ENCODE measurements at places on chromosomes 2 and 18.
A peak's percentile ranks its signal among the peaks of the same experiment; 100 is the strongest.

DNA sequence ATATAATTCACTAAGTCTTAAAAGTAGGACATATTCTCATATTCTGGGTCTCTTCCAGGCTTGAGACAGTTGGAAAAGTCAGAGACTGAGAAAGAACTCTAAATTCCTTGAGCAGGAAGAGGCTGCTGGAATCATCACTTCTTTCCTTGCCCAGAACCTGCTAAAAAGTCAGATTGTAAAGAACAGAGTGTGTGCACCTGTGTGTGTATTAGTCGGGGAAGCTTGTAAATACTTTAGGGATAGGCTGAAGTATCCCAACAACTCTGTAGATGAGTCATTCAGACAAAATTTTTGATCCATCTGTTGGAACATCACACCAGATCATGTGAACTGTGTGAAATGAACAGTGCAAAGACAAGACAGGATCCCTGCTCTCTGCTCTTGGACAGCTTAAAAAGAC, 16.1 kb downstream of the GAREM1 start:
- no peak for DNase-seq

DNA sequence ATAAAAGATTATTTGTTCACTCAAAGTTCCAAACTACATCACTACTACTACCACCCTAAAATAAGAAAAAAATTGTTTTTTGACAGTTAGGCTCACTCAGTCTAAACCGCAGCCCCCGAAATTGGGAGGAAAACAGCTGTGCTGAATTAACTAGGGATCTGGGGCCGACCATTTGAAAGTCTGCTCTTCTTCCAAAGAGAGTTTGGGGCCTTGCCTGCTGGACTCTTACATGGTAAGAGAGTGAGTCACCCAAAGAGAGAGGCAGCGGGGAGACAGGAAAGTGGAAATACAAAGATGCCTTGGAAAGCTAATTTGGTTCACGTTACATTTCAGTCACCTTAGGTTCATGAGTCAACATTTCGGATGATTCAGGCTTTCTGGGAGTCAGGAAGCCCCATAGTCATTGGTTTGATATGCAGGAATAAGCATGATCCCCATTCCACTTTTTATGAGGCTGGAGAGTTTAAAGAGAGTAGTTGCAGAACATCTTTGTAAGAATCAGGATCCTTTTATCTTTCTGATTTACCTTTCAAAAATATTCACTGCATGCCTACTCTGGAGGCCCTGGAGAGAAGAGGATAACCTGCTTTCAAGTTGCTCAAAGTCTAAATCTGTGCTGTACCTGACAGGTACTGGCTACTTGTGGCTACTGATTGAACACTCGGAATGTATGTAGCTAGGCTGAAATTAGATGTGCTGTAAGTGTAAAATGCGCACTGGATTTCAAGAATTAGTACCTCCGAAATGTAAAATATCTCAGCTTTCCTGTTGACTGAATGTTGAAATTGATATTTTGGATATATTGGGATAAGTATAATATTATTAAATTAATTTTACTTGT, 995 bp upstream of the RTN4 start:
- peak; percentile 73 for DNase-seq

- no peak for DNase-seq
Observed at GRCh38 chr2:73970141-73970803, 14.4 kb upstream of the TET3 start.

GRCh38 chr2:1742681-1743395, 1.5 kb downstream of the PXDN start:
- DNase-seq: no peak

DNA sequence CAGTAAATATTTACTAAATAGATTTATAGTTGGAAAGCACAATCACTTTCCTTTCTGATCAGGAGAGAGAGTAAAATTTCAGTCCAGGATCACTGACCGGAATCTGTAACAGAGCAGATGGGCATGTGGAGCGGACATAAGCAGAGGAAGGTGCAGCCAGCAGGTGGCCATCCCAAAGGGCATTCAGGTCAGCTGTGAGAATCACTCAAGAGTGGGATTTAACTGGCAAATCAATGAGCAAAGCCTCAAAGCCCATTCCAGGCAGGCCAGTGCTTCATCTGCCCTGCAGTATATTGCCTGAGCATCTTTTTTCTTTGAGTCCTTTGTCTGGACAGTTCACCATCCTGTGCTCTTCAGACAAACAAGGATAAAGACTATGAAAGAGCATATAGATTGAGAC, 166.4 kb upstream of the SLC14A2 start:
- DNase-seq: no peak

GRCh38 chr18:63149302-63149587, 170.3 kb downstream of the BCL2 start:
- no peak for DNase-seq

GRCh38 chr2:201806442-201807170, at the start of gene CDK15:
Gene CDK15, plus strand, starts transcription at chr2:201806537. Its CDS starts 128 bp downstream, at chr2:201806665.
- DNase-seq: no peak

DNA sequence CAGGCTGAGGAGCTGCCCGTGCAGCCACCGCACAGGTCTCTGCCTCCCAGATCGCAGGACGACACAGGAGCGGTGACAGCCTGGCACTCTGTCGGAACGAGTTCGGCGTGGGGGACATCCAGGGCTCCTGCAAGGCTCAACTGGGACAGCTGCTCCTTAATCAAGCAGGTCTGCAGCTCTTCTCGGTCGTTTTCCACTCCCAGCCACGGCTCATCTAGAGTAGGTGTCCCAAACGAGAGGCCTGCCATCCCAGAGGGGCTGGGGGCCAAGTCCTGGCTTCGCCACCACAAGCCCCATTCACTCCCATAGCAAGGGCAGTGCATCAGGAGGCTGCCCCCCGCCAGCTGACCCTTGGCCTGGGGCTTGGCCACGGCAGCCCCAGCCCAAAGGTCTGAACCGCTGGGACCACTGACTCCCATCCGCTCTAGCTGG, 22.5 kb downstream of the PASK start:
- DNase-seq: no peak

- peak; percentile 88 for DNase-seq
Observed at GRCh38 chr18:2978661-2979106, 34.3 kb downstream of the LPIN2 start.

DNA sequence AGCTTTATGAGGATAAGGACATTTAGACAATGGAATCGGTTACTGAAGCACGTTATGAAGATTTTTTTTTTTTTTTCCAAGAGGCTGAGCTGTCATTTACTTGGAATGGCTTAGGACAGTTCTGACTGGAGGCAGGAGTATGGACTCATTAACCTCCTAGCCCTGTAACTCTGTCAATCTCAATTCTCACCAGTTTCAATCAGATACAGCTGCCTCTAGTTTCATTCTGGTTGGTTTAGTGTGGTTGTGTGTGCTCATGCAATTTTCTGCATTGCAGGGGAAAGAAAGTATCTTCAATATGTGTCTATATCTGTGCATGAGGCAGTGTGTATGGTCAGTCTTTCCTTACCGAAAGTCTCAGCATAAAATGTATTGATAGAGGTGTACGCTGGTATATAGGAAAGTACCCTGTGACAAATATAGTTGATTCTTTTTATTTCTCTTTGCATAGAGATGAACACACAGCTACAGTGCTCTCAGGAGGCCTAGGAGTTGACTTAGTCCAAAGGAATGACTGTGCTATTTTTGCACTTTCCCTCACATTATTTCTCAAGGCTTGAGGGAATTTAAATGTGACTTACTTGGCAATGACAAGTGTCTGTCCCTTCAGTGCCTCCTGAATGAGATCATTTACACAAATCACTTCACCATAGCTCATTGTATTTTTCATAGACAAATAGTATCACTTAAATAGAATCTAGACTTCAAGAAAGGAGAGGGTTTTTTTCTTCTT, 50.5 kb upstream of the GRB14 start:
- no peak for DNase-seq

- no peak for DNase-seq
Observed at GRCh38 chr18:12742453-12742852, 39.6 kb downstream of the PSMG2 start.

- no peak for DNase-seq
Observed at GRCh38 chr2:185782223-185782769, 43.7 kb downstream of the FSIP2 start.

- peak; percentile 10 for DNase-seq
Observed at GRCh38 chr2:119544075-119544938, at the start of gene CFAP221. Gene CFAP221, plus strand, starts transcription at chr2:119544449. Its CDS starts 1,683 bp downstream, at chr2:119546132.

DNA sequence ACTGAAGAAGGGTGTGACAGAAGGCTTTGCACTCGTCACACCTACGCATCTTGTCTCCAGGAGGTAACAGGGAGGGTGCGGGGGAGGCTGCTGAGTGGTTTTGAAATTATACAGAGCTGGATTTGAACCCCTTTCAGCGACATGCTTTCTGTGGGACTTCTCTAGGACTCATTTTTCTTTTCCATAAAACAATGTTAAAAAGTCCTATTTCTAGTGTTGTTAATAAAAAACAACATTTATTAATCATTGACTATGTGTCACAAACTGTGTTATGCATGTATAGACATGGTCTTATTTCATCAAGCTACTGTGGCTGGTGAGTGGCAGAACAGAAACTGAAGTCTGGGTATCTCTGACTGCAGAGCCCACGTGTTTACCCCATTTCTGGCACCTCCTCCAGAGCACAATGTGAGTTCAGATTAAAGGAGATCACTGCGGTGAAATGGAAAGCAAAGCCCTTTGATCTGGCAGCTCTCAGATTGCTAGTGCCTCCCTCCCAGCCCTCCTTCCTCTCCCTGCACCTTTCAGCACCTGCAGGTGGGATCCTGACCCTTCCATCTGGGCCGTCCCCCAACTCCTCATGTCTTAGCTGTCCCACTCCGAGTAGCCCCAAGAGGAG, 315.5 kb upstream of the MYT1L start:
- no peak for DNase-seq

- DNase-seq: no peak
Observed at GRCh38 chr2:112673008-112673407, 27.3 kb downstream of the SLC20A1 start.

GRCh38 chr18:13934676-13935075, 19.3 kb upstream of the MC2R start:
- DNase-seq: no peak

DNA sequence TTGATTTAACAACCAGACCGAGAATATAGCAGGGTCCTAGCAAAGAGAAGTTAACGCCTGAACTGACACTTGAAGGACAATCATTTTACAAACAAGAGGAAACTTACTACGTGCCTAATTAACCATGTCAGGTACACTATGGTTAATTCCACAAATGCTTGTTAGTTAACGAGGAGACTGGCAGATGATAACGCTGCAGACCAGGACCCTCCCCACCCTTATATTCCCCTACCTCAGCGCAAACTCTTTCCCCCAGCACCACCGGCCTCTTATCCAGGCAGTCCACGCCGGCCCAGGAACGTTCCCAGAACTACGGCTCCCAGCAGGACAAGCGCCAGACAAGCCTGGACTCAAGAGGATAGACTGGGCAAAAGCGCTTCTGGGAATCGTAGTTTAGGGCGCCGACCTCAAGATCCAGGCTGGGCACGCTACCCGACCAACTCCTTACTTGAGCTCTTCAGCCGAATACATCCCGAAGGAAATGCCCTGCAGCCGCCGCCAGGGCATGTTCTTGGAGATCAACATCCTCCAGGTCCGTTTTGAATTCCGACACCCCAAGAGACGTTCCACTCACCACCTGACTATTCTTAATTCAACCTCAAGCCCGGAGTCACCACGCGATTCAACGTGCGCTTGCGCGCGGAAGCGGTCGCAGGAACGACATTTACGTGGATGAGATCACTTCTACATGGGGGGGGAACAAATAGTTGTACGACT, at the start of gene POLR1A:
Gene POLR1A, minus strand, starts transcription at position 635 of the 717 bp plus-strand sequence. Its CDS starts 110 bp downstream, at position 525.
- DNase-seq: peak; percentile 88

DNA sequence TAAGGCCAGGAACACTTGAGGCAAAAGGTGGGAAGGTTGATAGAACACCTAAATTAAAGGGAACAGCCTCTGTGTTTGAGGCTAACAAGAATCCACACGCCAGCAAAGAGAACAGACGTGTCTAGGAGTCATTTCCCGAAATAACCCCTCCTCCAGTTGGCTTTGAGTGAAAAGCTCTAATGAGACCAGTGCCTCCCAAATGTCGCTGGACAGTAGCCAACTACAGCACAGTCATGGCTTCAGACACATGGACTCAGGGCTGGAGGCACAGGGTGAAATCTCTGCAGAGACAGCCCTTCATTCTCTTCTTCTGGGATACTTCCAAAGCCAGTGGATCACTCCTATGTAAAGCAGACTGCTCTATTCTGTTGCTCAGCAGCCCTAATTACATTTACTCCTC, 49.6 kb downstream of the SOWAHC start:
- DNase-seq: no peak

- DNase-seq: no peak
Observed at GRCh38 chr18:48835745-48836170, 115.0 kb downstream of the SMAD7 start.
